ENCODE measurements at places on chromosomes 6 and 20.

DNA sequence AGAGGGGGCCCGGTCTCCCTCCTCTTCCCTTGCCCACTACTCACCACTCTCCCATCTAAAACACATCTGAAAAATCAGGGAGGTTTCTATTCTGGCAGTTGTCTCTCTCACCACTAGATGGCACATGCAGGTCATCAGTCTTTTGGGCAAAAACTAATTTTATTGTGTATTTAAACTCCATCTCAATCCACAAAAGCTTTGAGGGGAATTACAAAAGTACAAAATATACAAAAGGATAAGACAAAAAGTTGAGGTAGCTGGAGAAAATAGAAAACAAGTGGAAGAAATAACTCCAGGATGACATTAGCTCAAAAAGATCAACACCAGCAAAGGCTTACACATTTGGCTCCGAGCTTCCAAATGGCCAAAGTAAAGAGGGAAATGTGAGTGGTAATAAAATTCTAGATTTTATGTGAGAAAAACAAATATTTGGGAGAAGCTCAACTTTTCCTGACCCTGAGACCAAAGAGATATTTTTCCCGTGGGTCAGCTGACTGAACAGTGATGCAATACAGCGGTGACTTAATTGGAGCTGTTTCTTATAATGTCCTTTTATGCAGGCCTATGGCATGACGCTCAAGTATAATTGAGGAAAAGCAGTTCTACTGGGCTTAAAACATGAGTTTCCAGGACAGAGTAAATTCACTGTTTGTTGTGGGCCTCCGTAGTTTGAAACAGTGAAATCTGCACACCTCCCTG is 79.8 kb upstream of the CHD6 start:
- DNase-seq, result peak; percentile 50

DNA sequence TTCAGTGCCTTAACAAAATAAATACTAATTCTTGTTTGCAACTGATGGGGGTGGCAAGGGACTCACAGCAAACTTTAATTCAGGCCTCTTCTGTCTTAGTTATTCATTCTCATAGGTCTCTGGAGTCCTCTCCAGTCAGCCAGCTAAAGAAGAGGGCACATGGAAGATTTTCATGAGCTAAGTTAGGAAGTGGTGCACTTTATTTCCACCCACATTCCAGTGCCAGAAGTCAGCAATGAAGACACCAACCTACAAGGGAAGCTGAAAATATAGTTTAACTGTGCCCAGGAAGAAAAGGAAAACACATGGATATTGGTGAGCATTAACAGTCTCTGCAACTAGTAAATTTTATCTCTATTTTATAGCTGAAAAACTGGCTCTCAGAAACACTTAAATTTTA is 16.7 kb upstream of the IRAK1BP1 start:
- no peak for DNase-seq

GRCh38 chr6:132364306-132365074 is 36.8 kb downstream of the MOXD1 start:
- DNase-seq, result no peak

DNA sequence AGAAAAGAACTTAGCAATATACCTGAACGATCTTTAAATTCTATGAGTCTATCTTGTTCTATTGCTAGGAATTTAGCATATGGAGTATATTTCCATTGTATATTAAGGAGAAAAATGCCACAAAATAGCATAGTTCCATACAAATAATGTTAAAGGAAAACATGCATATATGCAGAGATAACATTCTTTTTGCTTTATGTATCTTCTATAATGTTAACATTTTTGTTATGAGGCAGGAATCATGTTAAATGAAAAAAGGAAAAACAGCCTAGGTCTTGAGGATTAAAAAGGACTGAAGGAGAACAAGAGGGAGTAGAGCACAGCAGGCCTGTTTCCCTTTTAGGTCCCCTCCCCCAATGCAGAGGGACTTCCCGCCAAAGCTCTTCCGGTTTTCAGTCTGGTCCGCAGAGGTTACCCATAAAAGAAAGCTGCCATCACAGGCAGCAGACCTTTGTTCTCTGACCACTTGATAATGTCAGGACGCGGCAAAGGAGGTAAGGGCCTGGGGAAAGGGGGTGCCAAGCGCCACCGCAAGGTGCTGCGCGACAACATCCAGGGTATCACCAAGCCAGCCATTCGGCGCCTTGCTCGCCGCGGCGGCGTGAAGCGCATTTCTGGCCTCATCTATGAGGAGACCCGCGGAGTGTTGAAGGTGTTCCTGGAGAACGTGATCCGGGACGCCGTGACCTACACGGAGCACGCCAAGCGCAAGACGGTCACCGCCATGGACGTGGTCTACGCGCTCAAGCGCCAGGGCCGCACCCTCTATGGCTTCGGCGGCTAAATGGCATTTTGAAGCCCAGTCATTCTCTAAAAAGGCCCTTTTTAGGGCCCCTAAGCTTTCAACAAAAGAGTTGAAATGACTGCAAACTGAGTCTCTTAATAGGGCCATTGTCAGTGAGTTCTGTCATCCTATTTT is 108.4 kb upstream of the PRSS16 start:
- peak; percentile 83 for DNase-seq

DNA sequence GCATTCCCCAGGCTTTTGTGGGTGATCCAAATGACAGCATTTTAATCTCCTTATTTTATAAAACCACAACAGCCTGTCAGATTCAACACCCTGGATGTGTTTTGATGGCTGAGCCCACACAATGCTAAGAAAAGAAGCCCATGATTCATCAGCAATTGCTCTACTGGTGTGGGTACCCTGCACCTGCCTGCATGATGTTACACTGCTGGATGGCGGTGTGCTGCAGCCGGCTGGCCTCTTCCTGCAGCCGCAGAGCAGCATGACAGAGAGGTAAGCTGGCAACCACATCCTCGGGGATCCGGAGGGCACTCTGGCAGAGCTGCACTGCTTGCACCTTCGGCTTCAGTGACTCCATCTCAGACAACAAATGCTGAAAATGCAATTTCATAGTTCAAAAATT is 327.5 kb downstream of the SYNE1 start:
- DNase-seq, result peak; percentile 63

- DNase-seq, result no peak
Measured at GRCh38 chr20:16527438-16527837, 45.8 kb downstream of the KIF16B start.

DNA sequence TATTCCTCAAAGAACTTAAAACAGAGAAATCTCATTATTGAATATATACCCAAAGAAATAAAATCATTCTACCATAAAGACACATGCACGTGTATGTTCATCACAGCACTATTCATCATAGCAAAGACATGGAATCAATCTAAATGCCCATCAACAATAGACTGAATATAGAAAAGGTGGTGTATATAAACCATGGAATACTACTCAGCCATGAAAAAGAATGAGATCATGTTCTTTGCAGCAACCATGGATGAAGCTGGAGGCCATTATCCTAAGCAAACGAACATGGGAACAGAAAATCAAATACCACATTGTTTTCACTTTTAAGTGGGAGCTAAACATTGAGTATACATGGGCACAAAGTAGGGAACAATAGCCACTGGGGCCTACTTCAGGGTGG is 12.3 kb upstream of the GPR63 start:
- no peak for DNase-seq

DNA sequence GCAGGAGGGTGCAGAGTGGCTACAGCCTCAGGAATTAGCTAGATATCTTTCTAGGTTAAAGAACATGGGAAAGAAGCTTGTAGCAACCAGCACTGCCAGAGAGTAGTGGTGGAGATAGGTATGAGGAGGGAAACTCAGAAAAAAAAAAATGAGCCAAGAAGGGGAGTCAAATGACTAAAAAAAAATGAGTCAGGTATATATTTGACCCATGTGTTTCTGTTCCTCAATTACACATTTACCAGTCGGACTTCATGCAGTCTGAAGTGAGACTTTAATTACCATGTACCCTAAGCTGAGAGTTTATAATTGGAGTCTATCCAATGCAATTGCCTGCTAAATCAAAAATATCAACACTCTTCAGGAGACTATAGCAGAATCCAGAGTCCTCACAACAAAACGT is 964.6 kb downstream of the HACE1 start:
- DNase-seq, result no peak
